GF-D8 (cell line): ENCODE measurements at places on chromosomes 5 and 9.

GRCh38 chr5:136667789-136668188 is 302.4 kb upstream of the TRPC7 start:
- DNase-seq = no peak

DNA sequence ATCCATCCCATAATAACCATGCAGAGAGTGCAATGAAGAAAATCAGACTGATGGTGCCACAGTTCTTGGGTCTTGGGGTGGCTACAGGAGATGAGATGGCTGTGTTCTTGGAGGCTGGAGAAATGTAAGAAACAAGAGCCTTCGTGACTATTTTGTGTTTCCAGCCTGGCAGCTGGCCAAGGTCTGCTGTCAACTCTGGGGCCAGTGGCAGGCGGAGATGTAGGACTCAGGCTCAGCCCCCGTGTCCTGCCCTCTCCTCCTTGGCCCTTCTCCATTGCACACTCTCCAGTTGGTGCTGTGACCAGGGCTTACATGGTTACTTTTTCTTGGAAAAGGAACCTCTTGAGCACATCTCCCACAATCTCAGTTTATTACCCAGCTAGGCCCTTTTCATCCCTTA is 235.4 kb downstream of the DMRT2 start:
- no peak for DNase-seq

DNA sequence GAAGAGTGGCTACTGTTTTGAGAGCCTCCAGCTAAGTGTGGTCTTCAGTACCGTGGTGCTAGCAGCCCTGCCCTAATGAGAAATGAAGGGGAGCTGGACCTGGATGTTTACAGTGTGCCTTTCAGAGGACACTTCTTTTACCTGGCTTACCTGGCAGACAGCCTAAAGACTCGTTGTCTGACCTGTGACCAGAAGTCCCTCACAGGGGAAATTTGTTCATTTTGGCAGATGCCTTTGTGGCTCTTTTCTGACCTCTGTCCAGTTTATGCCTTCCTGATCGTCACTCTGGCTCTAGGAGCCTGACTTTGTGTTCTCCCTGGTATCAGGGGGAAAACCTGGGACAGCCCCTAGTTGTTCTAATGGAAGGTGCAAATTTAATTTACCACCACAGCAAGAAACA is 475.1 kb downstream of the DMRTA1 start:
- DNase-seq = no peak

DNA sequence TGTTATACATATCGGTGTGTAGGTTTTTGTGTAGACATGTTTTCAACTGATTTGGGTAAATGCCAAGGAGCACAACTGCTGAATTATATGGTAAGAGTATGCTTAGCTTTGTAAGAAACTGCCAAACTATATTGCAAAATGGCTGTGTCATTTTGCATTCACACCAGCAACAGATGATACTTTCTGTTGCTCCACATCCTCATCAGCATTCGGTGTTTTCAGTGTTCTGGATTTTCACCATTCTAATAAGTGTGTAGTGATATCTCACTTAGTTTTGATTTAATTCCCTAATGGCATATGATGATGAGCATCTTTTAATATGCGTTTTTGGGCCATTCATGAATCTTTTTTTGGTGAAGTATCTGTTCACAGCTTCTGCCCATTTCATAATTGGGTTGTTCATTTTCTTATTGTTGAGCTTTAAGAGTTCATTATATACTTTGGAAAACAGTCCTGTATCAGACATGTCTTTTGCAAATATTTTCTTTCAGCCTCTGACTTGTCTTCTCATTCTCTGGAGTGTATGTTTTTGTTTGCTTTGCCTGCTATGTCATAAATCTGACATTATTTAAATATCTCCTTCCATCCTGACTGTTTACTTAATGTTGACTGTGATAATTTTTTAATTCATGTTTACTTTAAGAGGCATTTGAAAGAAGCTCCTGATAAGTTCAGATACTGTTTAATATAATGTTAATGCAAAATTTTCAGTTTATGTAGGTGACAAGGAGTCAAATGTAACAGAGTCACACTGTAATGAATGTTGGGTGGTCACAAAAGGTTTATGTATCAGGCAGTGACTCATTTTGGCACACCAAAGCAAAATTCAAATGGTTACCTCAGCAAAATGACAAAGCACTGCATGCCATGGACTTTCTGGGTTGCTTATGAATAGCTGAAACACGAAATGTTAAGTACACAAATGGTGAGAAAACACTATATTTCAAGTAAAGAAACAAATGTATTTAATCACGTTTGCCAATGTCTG is 181.1 kb upstream of the DAB2 start:
- no peak for DNase-seq

DNA sequence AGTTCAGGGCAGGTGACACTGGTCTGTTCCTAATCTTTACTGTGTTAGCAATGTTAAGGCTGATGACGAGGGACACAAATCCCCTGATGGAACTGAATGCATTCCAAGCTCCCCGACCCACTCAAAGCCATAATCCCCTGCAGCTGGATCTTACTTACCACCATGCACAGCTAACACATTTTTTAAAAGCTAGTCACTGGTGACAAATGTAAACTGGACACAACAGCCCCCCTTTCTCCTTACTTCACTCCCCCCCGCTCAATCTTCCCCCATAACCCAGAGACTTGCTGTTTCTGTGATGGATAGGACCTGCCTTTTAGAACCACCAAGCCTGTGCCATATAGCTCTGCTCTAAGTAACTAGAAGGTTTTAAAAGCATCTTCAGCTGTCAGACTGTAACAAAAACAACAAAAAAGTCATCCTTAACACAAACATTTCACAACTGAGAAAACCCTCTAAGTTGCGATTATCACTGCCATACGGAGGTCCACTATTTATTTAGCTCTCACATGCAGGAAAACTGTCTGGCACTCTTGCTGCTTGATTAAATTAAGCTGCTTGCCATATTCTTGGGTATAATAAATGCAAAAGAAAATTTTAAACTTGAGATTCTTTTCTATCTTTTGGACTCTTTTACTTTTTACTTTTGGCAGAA is 44.4 kb downstream of the BNC2 start:
- no peak for DNase-seq

- DNase-seq = no peak
Observed at GRCh38 chr9:14173713-14174112, 140.2 kb downstream of the NFIB start.

DNA sequence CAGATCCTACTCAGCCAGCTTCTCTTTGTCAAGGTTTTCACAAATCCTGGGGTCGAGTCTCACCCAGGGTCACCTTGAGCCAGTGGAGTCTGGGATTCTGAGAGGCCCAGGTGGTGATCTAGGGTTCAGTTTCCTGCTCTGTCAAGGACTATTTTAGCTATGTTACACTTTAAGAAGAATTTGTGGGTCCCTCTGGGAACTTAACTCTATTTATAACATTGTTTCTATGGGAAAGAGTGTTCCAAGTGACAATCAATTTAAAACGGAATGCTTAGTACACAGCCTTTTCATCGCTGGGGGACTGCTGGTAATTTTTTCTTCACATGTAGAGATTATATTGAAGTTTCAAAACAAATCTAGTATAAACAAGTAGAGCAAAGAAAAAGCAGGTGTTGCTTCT is 26.9 kb upstream of the TMEM252 start:
- DNase-seq = no peak

- no peak for DNase-seq
Observed at GRCh38 chr9:82331079-82331478, 342.5 kb downstream of the SPATA31D1 start.

DNA sequence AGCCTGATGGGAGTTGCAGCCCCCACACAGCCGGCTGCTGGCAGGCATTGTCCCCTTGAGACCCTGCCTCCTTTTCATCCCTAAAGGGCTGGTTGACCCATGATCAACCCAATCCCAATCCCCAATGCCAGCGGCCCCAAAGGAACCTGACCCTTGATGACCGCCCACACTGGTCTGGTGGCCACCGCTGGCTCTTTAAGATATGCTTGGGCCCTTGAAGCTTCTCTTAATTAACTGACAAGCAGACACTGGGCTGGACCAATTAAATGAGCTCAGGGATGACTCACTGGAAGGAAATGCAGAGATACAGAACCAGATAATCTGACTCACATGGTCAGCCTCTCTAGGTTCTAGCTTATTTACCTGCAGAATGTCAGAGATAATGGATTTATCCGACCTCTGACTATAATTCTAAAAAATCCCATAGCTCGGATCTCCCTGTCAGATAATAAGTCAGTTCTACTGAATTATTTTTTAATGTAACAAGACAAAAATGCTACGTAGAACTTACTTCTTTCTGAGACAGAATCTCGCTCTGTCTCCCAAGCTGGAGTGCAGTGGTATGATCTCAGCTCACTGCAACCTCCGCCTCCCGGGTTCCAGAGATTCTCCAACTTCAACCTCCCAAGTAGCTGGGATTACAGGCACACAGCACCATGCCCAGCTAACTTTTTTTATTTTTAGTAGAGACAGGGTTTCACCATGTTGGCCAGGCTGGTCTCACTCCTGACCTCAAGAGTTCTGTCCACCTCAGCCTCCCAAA is 11.1 kb upstream of the MLANA start:
- no peak for DNase-seq

GRCh38 chr5:53099546-53099945 is 10.0 kb downstream of the MOCS2 start:
- DNase-seq = no peak

DNA sequence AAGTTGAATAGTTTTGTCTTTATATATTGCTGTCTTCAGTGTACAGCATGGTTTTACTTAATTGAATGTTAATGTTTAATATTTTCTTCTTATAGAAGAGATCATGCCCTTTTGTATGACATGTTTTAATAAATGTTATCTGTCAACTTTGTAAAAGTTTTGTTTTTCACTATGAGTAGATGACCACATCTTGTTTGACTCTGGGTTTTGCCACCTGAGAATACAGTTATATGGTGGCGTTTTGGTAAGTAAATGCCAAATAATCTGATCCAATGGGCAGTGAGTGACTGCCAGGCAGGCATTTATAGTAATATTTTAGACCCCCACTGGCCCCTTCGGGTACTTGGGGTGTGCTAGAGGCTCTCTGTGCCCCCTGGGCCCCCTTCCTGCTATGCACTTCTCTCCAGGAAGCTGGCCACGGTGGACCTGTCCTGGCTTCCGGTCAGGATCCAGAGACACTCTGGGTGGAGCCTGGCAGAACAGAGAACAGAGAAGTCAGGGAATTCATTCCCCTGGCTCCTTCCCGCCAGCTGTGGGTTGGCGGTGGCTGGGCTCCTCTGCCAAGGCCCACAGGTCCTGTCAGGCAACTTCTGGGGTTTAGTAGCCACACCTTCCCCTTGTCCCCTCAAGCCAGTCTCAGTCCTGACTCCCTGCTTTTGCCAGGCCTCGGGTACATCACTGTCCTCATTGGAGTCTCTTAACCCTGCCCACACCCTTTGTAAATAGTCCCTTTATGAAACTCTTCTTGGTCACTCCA is 22.2 kb upstream of the ZBTB34 start:
- no peak for DNase-seq

DNA sequence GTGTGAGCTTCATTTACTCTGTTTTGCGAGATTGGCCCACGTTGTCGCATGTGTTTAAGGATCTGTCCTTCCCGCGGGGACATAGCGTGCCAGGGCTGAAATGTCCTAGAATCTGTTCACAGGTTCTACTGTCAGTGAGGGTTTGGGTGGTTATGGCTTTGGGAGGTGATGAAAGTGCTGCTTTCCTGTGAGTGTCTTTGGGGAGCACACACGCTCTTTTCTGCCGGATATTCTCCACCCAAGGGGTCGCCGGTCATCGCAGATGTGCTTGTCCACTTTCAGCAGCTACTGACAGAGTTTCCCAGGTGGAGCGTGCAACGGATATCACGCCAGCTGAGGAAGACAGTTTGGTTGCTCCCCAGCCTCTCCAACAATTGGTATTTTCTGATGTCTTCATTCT is 32.1 kb downstream of the PROP1 start:
- no peak for DNase-seq

- no peak for DNase-seq
Observed at GRCh38 chr5:45225571-45226031, 416.9 kb downstream of the MRPS30 start.

DNA sequence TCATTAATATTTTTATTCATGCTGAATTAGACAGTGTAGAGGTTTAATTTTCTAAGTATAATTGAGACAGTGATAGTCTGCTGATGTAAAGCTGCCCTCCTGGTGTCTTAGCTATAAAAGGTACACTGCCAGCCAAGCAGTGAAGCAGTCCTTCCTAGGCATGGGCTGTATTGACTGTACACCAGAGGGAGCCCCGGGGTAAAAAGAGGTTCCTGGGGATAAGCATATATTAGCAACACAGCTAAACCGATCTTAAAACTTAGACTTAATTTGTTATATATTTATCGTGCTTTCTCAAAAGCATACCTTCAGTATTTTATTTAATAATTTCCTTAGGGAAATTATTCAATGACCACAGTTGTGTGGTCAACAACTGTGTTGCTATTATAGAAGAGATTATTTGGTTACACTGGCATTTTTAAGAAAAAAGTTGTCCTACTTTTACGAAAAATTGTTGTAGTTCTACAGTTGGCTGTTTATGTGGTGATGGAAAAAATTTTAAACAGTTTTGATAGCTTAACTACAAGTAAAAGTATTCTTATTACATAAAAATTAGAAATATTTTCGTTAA is 68.8 kb downstream of the ELL2 start:
- DNase-seq = no peak

DNA sequence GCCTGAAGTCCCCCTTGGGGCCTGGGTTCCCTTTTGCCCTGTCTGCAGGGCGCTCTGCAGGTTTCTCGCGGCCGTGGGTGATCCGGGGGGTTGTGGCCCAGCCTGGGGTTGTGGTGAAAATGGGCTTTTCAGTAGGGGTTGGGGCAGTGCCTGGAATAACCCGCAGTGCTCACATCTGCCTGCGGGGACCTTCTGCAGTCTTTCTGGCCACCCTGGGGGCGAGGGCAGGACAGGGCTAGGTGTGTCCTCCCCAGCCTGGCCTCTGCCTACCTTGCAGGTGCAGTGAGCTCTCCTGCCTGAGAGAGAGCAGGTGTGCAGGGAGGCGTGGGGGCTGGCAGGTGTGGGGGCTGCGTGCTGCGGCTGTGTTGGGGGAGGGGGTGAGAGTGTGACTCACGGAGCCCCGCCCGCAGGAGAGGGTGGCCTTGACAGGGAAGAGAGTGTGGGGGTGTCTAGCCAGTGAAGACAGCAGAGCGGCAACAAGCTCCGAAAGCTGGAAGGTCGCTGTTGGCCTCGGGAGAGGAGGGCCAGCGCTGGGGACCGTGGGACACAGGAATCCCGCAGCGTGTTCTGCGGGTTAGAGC is 131.4 kb downstream of the MRPL36 start:
- no peak for DNase-seq

GRCh38 chr9:112896131-112896530 is 5.5 kb upstream of the SLC46A2 start:
- DNase-seq = no peak

- DNase-seq = no peak
Observed at GRCh38 chr9:95197692-95198271, 119.7 kb downstream of the FANCC start.

GRCh38 chr9:33903157-33903780 is 86.3 kb downstream of the UBE2R2 start:
- no peak for DNase-seq
